ENCODE measurements at places on chromosomes 16 and 17.
A peak's percentile ranks its signal among the peaks of the same experiment; 100 is the strongest.

- no peak for DNase-seq
Observed at GRCh38 chr17:73646409-73647300, 2.4 kb upstream of the SDK2 start.

DNA sequence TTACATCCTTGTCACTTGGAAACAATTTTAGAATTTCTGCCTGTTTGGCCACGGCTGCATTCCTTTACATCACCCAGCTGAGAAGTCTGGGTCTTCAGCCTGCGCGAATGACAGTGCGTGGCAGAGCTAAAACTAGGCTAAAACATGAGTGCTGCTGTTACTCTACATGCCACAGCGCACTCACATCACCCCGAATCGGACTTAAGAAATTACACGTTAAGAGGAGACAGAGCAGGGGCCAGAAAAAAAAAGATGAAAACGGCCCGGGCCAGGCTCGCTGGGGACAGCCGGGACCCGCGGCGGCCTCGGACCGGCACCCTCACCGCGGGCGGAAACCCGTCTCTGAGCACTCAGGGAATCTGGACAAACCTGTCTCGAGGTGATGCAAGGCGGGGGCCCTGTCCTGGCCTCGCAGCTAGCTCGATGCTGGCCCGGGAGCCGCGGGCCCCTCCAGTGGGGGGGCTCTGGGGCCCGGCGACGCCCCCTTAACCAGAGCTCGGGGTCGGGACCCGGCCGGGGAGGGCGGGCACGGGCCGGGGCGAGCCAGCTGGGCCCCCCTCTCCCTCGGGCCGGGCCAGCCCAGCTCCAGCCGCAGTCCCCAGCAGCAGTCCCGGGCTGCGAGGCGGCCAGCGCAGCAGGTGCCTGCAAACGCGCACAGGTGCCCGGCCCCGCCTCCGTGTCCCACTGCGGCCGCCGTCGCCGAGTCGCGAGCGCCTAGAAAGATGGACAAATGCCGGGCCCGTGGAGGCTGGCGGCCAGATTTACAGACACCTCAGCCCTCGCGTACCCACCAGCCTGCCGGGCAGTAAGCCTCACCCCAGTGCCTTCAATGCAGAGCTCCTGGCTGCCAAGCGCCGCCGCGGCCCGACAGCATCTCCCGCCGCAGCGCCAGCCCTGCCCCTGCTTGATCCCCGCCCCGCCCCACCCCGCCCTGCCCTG, at the start of gene AKTIP:
Gene AKTIP, minus strand, starts transcription at position 879 of the 939 bp plus-strand sequence. CDS start 2,950 bp downstream, outside the sequence.
- DNase-seq: peak; percentile 11

DNA sequence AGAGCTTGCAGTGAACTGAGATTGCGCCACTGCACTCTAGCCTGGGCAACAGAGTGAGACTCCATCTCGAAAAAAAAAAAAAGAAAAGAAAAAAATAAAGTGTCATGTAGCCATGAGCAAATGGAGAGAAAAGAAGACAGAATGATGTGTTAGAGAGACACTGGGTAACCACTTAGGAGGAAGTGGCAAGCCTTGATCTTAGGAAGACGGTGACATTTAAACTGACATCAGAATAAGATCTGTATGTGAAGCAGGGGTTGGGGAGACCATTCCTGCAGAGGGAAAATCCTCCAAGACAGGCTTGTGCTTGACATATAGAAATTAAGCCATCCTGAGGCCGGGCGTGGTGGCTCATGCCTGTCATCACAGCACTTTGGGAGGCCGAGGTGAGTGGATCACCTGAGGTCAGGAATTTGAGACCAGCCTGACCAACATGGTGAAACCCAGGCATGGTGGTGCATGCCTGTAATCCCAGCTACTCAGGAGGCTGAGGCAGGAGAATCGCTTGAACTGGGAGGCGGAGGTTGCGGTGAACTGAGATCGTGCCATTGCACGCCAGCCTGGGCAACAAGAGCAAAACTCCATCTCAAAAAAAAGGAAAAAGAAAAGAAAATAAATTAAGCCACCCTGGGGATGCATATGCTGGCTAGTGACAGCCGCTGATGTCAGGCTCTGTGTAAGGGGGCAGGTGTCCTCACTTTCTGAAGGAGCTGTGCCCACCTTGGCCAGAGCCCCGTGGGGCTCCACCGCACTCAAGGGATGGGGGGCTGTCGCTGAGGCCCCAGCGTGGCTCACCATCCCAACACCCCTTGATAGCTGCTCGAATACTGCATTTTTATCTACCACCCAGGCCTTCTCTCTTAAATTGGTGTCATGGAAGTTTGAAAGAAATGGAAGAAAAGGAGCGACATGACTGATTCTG, 13.1 kb upstream of the CYB5B start:
- DNase-seq: no peak

GRCh38 chr16:72060405-72060804, 2.6 kb upstream of the HPR start:
- DNase-seq: no peak

- DNase-seq: no peak
Observed at GRCh38 chr17:3740611-3741073, 16.9 kb downstream of the HASPIN start.

GRCh38 chr17:75983501-75984181, 4.6 kb downstream of the TEN1 start:
- DNase-seq: no peak

GRCh38 chr17:74777901-74778515, 1.9 kb upstream of the NAT9 start:
- DNase-seq: no peak

DNA sequence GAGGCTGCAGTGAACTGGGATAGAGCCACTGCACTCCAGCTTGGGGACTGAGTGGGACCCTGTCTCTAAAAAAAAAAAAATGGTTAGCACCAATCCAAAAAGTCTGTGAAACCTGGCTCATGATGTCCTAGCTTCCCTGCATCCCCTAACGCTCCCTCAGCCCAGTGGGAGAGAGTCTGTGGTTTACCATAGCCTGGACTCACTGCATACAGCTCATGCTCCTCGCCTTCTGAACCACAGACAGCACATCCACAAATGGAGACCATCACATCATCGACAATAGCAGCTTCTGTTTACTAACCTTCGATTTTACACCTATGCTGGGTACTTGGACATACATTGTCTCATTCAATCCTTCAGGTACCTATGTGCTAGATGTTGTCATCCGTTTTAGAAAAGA, 43.6 kb downstream of the NLRC5 start:
- DNase-seq: no peak

GRCh38 chr16:1543085-1543896, 9.8 kb downstream of the TMEM204 start:
- DNase-seq: peak; percentile 49

GRCh38 chr16:89050868-89051311, 42.8 kb upstream of the ACSF3 start:
- no peak for DNase-seq

DNA sequence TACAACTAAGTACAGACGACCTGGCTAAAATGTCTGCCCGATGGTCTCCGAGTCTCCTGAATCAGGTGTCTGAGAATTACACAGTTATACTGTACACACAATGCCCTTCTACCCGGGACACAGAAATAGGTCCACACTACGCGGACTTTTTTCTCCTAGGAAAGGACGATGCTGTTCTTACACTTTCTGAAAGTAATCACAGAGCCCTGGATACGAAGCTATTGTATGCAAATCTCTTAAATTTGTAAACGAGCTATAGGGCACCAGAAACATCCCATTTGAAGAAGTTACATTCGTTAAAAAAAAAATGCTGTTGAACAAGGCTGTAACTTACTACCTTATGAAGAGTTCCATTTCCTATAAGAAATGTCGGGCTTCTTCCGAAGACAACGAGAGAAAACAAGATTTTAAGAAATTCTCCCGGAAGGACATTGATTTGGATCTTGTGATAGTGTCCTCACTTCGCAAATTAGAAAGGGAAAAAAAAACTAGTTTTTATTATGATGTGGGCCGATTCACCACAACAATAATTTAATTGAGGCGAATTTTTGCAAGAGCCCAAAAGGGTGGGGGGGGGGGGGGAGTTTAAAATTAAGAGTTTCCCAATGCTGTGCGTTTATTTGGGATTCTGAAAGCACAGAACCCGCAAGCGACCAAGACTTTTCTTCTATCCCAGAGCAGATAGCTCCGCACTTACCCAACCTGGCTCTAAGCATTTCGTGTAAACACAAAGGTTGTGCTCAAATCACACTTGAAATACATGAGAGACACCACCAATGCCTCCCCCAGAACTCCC, 1.5 kb upstream of the SOX9 start:
- DNase-seq: no peak

GRCh38 chr16:67158637-67159600, 790 bp downstream of the TRADD start:
- no peak for DNase-seq

DNA sequence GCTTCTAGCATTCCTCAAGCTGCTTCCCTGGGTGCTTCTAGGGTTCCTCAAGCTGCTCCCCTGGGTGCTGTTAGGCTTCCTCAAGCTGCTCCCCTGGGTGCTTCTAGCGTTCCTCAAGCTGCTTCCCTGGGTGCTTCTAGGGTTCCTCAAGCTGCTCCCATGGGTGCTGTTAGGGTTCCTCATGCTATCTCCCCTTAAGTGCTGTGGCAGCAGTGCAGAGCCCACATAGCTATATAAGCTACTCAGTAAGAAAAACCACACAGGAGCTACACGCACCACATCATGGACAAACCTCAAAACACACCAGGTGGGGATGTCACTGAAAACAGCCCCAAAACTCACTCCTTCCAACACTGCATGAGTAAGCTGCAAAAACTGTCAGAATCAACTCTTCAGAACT, 35.2 kb downstream of the ANKRD11 start:
- DNase-seq: no peak

DNA sequence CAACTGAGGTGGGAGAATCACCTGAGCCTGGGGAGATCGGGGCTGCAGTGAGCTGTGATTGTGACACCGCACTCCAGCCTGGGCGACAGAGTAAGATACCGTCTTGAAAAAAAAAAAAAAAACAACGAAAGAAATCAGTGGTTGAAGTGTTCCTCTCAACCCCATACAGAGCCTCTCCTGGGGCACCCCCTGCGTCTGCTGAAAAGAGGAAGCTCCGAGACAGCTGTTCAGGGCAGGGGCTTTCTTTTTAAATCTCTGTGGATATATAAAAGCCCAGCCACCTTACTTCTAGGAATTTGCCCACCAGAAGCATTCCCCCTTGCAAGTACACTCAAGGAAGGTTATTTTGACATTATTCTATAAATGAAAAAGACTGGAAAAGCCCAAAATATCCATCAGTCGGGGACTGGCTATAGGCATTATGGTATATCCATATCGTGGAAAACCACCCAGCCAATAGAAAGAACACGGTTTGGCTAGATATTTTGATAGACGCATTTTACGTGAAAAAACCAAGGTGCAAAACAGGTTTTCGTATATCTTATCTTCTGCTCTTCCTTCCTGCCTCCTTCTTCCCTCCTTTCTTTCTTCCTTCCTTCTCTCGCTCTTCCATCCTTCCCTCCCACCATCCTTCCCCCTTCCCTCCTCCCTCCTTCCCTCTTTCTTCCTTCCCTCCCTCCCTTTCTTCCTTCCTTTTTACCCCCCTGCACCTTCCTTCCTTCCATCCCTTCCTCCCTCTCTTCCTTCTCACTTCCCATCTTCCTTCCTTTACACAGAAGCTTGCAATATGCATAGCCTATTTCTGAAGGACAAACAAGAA, 9.2 kb upstream of the CCL22 start:
- DNase-seq: no peak

DNA sequence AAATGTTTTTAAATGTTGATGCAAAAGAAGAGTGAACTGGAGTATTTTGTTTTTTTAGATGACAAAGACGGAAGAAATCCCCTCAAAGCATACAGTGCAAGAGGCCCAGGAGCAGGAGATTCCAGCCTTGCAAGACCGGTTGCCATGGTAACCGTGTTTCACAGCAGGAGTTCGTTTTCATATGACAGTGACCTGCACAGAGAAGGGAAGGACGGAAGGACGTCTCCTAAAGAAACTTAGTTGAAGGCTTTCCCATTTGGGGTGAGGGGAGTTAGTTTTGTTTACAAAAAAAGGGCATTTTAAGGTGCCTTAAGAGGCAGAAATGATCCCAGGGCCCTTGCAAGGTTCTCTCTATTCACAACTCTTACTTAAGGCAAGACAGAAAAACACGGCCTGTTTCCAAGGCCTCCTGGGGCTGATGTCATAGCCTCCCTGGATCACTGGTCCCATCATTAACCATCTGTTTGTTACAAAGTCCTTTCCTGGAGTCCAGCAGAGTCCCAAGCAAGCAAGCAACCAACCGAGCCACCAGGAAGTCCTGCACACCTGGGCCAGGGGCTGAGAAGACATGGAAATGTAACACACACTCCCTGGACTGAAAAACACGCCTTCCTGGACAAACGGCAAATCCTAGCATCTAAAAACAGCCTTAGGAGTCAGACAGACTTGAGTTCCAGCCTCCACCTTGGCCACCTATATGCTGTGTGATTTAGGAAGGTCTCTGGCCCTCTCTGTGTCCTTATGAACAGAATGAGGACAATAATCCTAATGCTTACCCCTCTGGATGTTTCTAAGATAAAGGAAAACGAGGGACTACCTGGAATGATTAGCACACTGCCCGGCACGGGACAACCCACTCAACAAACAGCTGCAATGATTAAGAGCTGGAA, 30.3 kb upstream of the RPH3AL start:
- no peak for DNase-seq

DNA sequence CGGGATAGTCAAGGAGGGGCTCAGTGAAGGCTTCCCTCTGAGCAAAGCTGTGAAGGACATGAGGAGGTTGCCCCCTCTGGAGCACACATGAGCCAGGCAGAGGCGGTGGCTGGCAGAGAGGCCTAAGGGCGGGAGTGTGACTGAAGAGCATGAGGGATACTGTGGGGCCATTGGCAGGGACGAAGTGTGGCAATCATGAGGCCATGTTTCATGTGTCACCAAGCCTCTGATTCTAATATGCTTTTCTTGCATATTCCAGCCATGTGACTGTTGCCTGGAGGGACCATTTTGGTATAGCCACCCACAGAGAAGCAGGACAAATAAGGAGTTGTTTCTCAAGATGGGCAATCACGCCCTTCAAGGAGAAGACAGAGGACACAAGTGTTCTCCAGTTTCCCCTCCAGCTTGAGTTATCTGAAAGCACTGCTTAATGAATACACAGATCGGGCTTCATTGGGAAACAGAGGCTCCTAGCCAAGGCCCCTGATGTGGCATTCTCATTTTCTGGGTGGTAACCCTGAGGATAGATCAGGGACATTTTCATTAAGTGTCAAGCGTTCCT, 68.0 kb downstream of the AKAP1 start:
- no peak for DNase-seq

- no peak for DNase-seq
Observed at GRCh38 chr16:66382171-66382965, 15.9 kb downstream of the CDH5 start.

DNA sequence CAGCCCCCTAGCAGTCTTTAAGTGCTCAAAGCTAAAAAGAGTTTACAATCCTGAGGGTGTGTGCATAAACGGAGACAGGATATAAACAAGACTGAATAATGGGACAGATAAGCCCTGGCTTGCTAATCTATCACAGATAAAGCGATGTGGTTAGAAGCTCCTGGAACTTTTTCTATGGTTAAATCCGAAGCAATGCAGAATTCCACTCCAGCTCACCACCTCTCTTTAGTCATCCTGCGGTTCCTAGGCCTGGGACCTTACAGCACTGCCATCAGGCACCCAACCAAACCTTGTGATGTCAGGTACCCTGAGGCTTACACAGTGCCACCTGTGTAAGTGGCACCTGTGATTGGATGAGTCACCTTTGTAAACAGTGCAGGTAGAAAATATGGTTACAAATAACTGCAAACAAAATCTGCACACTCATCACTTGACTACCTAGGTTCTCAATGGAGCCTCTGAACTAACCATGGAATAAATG, 31.5 kb upstream of the B4GALNT2 start:
- DNase-seq: no peak

- DNase-seq: no peak
Observed at GRCh38 chr17:7816926-7817642, 16.9 kb upstream of the KDM6B start.

All from head of caudate nucleus (tissue), 42 donors.